Stimulated activated CD8-positive, alpha-beta memory T cell treated with anti-CD3 and anti-CD28 coated beads, Interleukin-7, amount 100 ng/mL, for 48 hours (primary cell): ENCODE measurements at places on chromosomes 4 and X.

DNA sequence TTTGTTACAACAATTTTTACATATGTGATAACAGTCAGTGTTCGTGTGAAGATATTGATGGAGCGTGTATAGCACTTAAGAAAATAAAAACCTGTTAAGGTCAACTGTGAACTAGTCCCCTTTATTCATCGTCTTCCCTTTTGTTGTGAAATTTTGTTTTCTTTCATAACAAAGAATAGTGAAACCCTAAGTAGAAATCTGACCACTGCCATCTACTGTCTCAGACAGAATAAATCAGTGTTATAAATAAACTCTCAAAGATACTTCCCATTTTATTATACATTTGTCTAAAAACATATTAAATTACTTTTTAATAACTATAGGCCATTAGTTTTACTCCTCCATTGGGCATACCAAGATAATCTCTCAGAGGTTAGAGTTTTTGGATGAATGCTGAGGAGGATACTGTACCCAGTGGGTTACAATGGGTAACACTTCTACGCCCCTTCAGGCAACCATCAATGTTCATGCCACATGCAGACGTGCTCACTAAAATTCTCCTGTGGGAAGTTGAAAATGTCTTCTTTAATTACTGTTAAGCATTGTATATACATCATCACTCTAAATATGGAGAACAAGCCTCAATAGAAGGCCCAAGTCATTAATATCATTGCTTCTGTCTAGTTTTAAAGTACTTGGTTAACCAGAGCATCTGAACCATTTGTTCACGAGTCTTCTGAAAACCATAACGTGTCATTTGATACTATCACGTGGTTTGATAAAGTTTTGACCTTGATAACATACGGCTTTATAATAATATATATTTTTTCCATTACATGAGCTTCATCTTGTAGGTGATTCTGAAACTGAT, 171.2 kb downstream of the TMA16 start:
- no peak for DNase-seq

- no peak for DNase-seq
These were observed 47.4 kb downstream of the ASIC5 start for GRCh38 chr4:155818639-155819038.

DNA sequence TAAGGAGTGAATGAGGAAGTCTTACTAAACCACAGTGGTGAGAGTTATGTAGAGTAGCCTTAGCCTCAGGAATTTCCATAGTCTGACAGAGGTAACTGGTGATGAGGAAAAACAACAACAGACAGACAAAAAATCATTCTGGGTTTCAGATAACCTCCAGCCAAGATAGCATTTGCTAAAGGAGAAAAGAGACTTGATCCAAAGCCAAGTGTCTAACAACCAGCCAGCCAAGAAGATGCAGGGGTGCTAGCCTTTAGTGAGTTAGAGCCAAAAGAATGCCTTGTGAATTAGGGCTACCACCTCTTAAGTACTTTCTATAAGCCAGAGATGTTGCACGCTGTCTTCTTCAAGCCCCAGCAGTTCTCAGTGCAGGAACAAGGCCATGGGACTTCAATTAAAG, 478.0 kb upstream of the CPEB2 start:
- no peak for DNase-seq

DNA sequence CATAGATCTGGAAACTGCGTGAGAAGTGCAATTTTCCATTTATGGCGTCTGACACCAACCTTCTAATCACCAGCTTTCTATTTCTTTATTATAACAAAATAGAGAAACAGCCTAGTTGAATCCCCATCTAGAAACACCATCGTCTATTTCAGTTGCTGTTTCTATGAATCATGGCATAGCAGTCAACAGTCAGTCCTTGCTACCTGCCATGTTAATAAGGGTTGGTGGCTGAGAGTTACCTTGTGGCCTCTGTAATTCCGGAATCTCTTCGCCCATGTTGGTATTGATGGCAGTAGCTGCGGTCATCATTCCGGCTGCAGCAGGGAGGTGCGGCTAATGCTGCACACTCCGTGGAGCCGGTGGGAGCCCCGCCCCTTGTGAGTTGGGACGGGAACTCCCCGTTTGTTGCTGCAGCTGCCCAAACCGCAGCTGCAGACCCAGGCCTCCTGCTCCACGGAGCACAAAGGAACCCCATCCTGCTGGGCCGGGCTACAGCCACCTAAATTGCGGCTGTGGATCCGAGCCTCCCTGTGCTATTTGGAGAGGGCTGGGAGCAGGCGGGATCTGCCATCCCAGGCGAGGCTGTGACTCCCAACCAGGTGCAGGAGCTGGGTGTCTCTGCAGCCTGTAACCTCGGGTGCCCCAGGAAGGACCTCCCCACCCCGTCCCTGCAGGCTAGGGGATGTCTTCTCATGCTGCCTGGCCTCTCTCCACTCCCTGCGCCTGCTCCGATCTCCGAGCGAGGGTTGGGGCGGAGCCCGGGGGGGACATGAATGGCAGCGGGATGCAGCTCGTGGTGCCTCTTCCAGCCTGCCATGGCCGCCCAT, 115.4 kb upstream of the STK26 start:
- no peak for DNase-seq

DNA sequence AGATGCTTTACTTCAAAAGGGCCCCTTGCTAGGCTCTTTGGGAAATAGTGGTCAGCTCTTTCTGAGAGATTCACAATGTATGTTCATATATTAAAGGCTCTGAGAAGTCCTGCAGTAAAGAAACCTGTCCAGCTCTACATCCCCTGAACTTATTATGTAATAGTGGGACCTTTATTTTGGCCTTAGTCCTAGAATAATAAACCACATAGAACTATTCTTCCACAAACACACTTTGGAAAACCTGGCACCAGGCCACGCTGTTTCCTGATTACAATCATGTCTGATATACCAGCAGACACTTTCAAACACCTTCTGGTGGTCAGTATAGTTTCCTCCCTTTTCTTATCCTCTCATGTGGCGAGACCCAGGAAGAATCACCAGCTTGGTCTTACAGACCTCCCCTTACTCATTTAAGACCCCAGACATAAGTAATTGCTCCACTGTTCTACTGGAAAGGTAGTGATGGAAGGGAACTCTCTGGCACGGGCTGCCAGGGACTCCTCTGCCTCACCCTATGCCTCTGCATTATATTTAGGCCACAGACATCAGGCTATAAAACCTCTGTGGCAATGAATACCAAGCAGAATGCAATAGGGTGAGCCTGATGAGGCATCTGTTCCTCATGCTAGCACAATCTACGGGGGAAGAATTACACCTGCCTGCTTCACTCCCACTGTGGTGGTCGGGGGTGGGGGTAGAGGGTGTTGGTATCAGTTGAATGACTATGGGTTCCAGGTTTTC, 5.7 kb upstream of the PPEF1 start:
- no peak for DNase-seq

DNA sequence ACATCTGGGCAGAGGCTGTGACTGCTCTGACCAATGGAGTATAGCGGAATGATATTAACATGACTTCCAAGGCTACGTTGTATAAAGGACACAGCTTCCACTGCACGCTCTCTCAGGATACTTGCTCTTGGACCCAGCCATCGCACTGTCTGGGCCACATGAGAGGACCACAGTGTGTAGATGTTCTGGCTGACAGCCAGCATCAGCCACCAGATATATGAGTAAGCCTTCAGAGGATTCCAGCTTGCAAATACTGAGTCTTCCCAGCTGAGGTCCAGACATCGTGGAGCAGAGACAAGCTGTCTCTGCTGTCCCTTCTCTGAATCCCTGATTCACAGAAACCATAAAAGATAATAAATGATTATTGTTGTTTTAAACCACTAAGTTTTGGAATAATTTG, 146.8 kb upstream of the USP9X start:
- DNase-seq: no peak

DNA sequence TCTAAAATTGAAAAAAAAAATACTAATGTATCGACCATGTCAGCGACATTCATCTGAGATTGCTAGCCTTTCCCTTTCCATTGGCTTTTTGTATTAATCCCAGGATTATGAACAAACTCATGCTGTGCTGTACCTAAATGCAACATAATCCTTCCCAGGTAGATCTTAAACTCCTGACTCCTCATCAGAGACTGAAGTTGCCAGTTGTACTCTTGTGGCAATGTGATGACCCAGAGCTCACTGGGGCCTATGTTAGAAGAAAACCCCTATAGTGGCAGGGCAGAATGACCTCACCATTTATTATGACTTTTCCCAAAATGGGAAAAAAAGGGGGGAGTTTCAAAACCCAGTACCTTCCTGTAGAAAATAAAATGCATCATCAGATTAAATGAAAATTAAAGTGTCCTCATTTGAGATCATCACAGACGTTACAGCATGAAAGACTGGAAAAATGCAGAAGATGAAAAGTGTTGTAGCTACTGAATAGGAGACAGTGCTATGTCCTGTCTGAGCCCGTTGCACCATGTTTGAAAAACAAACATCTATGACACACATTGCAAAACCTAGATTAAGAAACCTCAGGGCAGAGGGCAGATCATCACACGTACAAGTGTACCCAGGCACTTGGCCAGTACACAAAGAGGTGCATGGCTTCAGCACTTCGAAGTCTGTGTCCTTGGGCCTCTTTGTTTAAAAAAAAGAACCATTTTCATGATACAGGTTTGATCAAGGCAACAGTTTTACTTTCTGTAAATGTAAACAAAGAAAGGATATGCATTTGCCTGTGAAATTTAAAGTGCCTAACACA, 6.8 kb upstream of the ACSL4 start:
- no peak for DNase-seq

- DNase-seq: no peak
These were observed 21.4 kb upstream of the PPP2R2C start for GRCh38 chr4:6493658-6494304.

- no peak for DNase-seq
These were observed 241.7 kb upstream of the TLL1 start for GRCh38 chr4:165631208-165631894.

DNA sequence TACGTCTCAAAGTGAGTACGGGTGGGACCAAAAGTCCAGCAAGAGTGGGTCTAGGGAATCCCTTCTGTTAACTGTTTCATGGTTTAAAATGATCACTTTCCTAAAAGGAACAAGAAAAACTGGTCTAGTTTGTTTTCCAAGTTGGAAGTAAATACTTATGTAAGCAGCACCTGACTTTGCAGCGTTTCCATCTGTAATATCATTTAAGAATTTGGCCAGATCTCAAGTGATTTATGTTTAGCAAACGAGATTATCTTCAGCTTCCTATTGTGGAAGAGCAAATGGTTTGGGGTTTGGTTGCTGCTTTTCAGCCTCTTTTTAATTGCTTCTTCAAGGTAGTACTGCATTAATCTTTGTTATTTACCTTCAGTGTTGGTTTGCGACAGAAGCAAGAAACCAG, 50.4 kb downstream of the FHIP1A start:
- DNase-seq: no peak

- DNase-seq: no peak
These were observed 289.8 kb downstream of the ARHGAP10 start for GRCh38 chr4:148021686-148022085.

GRCh38 chr4:8319731-8320385, 50.3 kb downstream of the HTRA3 start:
- DNase-seq: no peak

GRCh38 chrX:29691044-29691443, 524.3 kb upstream of the MAGEB2 start:
- no peak for DNase-seq

DNA sequence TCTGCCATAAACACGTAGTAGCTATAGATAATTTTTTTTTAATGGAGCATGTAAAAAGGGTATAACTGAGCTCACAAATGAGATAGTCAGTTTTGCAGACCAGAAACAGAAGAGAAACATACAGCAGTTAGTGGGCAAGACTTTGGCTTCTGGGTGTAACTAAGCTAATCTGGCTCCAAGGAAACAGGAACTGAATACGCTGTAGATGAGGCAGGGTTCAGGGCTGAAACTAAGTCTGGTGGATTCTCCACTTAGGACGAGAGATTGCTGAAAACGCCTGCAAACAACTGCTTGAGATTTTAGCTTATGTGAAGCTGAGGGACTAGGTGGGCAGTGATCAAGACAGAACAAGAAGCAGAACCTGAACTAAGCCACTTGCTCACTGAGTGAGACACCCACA, 91.7 kb downstream of the SMIM20 start:
- no peak for DNase-seq

DNA sequence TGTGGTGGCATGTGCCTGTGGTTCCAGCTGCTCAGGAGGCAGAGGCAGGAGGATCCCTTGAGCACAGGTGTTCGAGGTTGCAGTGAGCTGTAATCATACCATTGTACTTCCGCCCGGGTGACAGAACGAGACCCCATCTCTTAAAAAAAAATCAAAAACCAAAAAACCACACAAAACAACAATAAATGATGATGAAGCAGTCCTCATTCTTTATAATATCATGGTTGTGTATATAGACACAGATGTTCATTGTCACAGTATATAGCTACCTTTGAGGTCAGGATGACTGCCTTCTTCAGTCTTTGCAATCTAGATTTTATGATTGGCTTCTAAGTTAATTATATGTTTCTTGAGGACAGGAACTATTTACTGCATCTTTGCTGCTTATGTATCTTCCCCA, 37.0 kb downstream of the ZFX start:
- no peak for DNase-seq

DNA sequence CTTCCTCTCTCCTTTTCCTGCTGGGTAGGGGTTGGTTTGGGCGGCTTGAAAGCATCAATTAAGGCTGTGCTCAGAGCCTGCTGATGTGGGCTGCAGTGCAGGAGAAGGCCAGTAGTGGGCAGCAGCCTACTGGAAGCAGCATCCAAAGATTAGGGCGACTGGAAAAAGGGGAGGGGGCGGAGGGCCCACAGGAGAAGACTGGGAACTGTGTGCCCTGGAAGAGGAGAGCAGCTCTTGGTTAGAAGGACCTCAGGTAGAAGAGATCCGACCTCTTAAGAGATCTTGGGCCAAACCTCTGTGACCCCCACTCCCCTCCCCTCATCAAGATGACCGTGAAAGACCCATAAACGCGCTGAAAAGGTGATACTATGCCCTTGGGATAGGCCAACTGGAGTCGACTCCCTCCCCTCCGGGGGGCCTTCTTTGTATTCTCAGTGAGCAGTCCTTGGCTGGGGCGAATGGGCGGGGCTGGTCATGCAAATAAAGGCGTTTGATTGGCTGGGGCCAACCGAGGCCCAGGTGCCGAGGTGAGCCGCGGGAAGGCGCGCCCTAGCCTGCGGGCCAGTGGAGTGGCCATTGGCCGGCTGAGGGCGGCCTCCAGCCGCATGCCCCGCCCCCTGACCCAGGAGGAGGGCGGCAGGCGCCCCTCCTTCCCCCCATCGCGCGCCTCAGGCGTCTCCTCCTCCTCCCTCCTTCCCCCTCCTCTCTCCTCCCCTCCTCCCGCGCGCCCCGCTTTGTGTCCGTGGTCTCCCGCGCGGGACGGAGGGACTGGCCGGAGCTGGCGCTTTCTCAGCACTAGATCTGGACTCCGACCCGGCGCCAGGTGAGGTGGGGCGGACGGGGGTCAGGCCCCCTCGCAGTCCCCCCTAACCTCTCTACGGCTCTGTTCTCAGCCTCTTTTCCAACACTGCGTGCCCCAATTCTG, 10.1 kb downstream of the DLG3 start:
- peak; percentile 53 for DNase-seq

- peak; percentile 25 for DNase-seq
These were observed 172 bp upstream of the HSPA4L start for GRCh38 chr4:127782025-127782274.

GRCh38 chr4:132417220-132417619, 731.9 kb upstream of the PCDH10 start:
- no peak for DNase-seq

GRCh38 chrX:151175283-151176062, 911 bp upstream of the GPR50 start:
- DNase-seq: no peak
